Omental fat pad (tissue), 4 donors: ENCODE measurements at places on chromosomes 7 and 10.

DNA sequence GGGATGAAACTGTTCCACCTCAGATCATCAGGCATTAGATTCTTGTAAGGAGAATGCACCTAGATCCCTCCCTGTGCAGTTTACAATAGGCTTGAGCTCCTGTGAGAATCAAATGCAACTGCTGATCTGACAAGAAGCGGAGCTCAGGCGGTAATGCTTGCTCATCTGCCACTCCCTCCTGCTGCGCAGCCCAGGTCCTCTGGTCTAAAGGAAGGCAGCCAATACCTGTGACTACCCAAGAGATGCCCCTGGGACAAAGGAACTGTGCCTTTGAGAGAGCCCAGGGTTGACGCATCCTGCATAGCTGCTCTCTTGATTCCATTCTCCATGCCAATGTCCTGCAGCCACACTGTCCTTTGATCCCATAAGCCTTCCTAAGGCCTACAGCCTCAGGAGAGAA is 73.1 kb downstream of the ADCYAP1R1 start:
- no peak for DNase-seq

- no peak for DNase-seq
These were observed 24.2 kb downstream of the TRIM8 start for GRCh38 chr10:102668326-102669107.

GRCh38 chr7:149291036-149291780 is 29.2 kb downstream of the ZNF783 start:
- DNase-seq = no peak

- no peak for DNase-seq
These were observed 17.7 kb downstream of the ZNF775 start for GRCh38 chr7:150396851-150397260.

GRCh38 chr7:116560021-116560970 is 35.5 kb downstream of the CAV1 start:
- no peak for DNase-seq

GRCh38 chr7:69722843-69723242 is 124.6 kb downstream of the AUTS2 start:
- no peak for DNase-seq

GRCh38 chr10:66931949-66932343 is 6.1 kb downstream of the LRRTM3 start:
- no peak for DNase-seq
